Calu3 (cell line): ENCODE measurements at places on chromosomes 6 and 20. TPM values are rescaled to one million over a fixed set of nuclear protein-coding genes. Genes with fewer than 3 reads are reported as not detected.

DNA sequence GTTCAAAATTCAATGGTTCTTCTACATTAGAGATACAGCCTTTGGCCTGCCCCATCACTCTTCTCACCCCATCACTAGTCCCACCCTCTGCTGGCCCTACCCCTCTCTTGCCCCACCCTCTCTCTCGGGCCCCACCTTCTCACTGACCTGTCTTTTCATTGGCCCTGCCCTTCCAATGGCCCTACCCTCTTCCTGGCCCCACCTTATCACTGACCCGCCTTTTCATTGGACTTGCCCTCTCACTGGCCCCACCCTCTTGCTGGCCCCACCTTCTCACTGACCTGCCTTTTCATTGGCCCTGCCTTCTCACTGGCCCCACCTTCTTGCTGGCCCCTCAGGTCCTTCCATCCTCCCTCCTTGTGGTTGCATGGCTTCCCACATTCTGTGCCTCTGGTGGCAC lies 107.2 kb upstream of the PLEKHG1 start:
- peak; percentile 87 for DNase-seq

GRCh38 chr20:23655491-23656211 lies 17.9 kb upstream of the CST3 start:
- DNase-seq, result no peak

DNA sequence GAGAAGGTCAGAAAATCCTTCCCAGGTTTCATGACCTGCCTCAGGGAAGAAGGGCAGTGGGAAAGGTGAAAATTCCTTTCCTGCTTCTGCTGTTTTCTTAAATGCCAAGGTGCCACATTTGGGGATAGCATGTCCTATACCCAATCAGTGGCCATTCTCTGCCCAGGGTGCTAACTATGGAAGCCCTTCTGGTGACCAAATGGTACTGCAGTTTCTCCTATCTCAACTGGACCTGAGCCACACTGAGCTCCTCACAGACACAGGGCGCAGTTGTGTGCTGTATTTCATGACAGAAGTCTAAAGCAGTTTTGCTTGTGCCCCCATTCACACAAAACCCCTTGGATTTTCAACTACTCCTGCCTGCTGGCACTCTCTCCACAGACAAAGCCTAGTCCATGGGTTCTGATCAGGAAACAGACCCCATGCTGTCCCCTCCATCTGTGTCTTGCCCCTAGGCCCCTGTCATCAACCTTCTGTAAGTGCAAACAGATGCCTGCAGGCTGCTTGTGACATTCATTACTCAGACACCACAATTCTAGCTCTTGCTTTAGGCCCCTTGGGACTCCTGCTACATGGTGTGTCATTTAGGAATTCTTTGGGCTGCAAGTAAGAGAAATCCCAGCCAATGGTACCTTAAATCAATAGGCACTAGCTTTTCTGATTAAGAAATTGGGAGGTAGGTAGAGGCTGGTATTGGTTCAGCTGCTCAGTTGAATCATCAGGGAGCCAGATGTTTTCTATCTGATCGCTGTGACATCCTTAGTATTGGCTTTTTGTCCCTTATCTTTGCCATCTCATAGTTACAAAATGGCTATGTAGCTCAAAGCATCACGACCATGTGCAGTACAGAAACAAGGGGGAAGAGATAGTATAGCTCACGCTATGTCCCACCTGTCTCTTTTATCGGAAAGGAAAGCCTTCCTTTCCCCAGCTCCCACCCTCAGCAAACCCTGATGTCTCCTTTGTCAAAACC lies 147.8 kb downstream of the CD83 start:
- no peak for DNase-seq

DNA sequence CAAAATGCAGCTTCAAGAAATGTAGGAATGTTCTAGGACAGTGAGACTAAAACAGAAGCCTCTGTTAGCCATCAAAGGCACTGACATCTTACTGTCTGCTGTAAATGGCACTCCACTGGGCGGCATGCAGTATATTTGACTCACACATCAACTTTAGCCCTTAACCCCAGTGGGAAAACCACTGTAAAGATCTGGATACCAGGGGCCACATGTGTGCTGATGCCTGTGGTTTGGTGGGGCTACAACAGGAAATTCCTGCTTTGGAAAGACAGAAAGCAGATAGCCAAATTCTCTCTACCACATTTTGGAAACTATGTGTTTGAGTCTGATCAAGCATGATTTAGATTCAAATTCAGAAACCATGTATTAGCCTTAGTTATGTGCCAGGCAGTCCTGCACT lies 4.3 kb downstream of the PFDN4 start:
- no peak for DNase-seq

DNA sequence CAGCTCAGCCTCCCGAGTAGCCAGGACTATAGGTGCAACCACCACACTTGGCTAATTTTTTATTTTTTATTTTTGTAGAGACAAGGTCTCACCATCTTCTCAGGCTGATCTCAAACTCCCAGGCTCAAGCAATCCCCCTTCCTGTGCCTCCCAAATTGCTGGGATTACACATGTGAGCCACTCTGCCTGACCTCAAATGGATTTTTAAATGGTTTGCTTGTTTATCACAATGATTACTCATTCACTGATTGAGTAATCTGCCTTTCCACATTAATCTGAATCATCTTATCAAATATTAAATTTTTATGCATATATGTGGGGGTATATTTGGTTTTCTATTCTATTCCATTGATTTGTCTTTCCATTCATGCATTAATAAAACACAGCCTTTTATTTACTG lies 9.4 kb upstream of the KHDC1L start:
- no peak for DNase-seq

- DNase-seq, result no peak
Measured at GRCh38 chr6:5274231-5274630, 12.9 kb downstream of the FARS2 start.

The WDR27 gene
- total RNA-seq, result 70.6 and 77.9 TPM in 2 replicates

The RPS10 gene
- 1,887 and 2,049 TPM in 2 replicates for total RNA-seq
